GM23248 (cell line): ENCODE measurements at places on chromosomes 4 and X. TPM values are rescaled to one million over a fixed set of nuclear protein-coding genes. Genes with fewer than 3 reads are reported as not detected.
A peak's percentile ranks its signal among the peaks of the same experiment; 100 is the strongest.

SMR3B gene
- total RNA-seq: not detected in 2 replicates

UCP1 gene
- not detected in 2 replicates for total RNA-seq

DNASE1L1 gene
- total RNA-seq: 60.7 TPM in 2 replicates

FAM114A1 gene
- total RNA-seq: 300 and 318 TPM in 2 replicates

CXorf66 gene
- total RNA-seq: not detected in 2 replicates

TXK gene
- total RNA-seq: not detected in 2 replicates

RTL9 gene
- total RNA-seq: 0.13 and 0.97 TPM in 2 replicates

PHEX gene
- 0.63 and 0.65 TPM in 2 replicates for total RNA-seq

AVPR2 gene
- not detected in 2 replicates for total RNA-seq

XAGE1B gene
- not detected in 2 replicates for total RNA-seq

PLAC8 gene
- total RNA-seq: not detected in 2 replicates

TSPAN7 gene
- total RNA-seq: not detected in 2 replicates

RENBP gene
- total RNA-seq: 0.11 TPM in 1 of 2 replicates, not detected in the other

GRCh38 chr4:94455081-94455480 is 3.3 kb downstream of the PDLIM5 start:
- peak; percentile 93 for DNase-seq

- no peak for DNase-seq
These were observed 372.3 kb upstream of the F9 start for GRCh38 chrX:139158256-139158655.

DNA sequence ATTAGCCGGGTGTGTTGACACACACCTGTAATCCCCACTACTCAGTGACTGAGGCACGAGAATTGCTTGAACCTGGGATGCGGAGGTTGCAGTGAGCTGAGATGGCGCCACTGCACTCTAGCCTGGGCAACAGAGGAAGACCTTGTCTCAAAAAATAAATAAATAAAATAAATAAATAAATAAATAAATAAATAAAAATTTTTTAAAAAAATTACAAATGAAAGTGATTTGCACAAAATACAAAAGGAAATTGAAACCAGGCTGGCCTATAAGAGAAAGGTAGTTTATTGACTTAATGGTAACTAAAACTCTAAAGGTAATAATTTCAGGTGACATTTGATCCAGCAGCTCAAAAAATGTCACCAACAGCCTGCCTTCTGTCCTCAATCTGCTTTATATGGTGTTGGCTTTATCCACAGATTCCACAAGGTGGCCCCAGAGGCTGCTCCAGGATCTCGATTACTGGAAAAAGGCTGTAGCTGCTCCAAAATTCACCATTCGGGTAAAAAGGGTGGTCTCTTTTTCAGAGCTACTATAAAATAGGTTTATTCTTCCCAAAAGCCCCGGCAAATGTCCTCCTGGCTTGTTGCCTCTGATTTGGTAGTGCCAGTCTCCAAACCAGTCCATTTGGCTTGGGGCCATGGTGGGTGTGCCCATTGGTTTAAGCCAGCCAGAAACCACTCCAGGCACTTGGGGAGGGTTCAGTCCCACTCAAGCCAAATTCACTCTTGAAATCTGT is 61.4 kb upstream of the TRIM2 start:
- DNase-seq: peak; percentile 88

- peak; percentile 65 for DNase-seq
These were observed 1.3 kb downstream of the CAMK2D start for GRCh38 chr4:113760094-113760794.

DNA sequence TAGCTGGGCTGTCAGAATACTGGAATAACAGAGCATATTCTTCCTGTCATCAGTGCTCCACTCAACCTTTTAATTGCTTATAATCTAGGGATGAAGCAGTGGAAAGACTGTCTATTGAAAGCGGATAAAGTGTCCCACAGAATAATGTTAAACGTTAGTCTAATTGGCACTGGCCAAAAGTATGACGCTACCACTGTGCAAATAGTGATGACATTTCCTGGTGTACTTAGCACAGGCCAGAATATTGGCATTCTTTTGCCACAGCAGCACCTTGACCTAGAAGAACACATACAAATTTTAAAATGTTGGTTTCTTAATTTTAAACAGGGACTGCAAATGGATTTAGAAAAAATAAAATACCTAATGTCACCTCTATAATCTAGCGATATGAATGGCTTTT is 635.2 kb upstream of the SPANXN1 start:
- no peak for DNase-seq

GRCh38 chrX:47500554-47500953 is 17.5 kb upstream of the ZNF41 start:
- no peak for DNase-seq

- peak; percentile 72 for DNase-seq
These were observed 5.6 kb downstream of the PNCK start for GRCh38 chrX:153667956-153668396.

DNA sequence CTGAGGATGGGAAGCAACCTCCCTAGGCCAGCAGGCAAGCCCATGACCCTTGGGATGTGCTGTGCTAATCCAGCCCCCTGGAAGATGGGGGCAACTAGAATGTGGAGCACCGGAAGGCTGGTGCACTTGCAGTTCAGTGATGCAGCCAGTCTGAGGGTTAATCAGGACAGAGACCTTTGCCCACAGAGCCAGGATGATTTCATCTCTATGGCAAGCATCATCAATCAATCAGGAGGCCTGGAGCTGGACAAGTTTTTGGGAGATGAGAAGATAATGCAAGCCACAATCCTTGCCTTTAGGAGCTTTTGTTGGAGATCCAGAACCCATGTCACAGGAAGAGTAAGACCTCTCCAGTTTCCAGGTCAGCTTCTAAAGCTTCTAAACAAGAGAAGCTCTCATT is 15.4 kb upstream of the MSN start:
- no peak for DNase-seq

- no peak for DNase-seq
These were observed 393.4 kb downstream of the PABPC4L start for GRCh38 chr4:133808151-133808550.

- peak; percentile 40 for DNase-seq
These were observed 9.7 kb downstream of the SMIM10 start for GRCh38 chrX:135000516-135000915.

GRCh38 chrX:51484616-51485015 is 11.8 kb downstream of the NUDT11 start:
- no peak for DNase-seq

- DNase-seq: no peak
These were observed 959.9 kb downstream of the FSTL5 start for GRCh38 chr4:161203865-161204264.

GRCh38 chrX:104854790-104855340 is 288.9 kb downstream of the IL1RAPL2 start:
- DNase-seq: no peak

DNA sequence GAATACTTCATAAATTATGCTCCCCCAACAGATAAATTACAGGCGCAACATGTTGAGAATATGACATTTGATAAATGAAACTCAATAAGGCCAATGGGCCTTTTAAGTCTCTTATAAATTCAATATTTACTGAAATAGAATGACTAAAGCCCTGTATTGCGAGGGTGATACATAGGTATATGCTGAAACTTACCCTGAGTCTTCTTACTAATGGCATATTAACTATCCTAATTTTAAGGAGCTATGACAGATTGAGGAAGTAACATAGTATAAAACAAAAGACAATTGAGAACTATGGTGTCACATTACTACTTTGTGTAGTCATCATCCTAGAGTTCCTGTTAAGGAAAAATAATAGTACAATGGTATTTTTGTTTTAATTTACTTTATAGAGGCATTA is 440.7 kb downstream of the IL15 start:
- DNase-seq: no peak

DNA sequence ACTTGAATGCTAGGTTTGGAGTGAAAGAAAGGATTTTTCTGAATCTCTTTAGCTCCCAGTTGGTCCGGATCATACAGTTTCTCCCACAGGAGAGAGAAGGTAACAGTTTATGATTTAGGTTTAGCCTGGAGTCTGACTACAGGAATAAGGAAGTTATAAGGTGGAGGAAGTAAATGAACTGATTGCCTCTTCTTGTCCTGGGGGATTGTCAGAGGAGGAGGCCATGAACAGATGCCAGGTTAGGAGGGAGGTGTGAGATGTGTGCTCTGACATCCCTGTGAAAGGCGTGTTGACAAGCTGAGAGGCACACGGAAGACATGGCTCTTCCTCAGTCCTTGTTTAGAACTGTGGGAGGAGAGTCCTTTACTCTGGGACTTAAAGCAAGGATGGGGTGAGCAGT is 64.4 kb downstream of the CHRNA9 start:
- DNase-seq: no peak

GRCh38 chrX:123454712-123455431 is 270.8 kb downstream of the GRIA3 start:
- peak; percentile 8 for DNase-seq

DNA sequence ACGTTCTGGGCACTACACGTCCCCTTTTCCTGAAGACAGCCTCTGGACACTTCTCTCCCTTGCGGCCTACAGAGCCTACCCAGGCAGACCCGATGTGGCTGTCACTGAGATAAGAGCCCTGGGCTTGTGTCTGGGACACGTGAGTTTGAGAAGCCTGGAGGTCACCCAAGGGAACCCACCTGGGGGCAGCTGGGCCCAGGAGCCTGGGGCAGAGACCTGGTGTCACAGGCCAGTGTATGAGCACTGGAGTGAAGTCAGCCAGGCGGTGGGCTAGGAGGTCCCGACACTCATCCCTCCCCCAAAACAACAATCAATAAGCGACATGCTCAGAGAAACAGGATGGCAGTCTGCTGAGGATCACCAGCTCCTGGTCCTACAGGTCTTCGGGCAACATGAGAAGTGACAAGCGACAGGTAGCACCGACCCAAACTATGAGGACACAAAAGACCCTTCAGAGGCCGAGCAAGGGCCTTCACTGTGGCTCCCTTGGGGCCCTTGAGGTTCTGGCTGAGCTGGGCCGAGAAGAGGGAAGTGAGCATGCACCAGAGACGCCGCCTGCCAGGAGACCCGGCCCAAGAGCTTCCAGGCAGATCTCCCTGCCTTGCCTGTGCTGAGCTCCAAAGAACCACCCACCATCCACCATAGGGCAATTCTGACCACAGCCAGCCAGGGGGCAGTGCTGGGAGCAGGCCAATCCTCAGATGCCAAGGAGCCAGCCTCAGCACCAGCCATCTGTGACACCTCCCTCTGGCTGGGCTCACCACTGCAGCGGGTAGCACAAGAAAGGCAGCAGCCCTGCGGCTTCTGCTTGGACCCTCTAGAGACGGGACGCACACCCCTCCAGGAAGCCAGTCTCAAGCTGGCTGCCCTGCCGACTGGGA is 11.0 kb upstream of the DUSP9 start:
- peak; percentile 31 for DNase-seq

DNA sequence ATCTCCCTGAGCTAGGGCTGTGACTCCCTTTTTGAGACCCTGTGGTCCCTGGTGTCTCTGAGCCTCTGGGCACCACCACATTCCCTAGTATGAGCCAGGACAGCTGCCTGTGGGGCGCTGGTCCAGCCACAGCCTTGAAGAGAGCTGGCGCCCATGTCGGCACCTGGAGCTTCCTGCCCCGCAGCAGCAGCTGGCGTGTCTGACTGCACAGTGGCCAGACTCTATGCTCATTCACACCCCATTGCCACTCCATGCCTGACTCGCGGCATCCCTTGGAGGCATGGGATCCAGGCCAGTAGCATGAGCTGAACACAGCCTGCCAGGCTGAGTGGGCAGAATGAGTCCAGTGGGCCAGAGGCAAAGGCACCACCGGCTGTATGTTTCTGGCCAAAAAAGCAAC is 8.3 kb upstream of the SPP1 start:
- DNase-seq: no peak

DNA sequence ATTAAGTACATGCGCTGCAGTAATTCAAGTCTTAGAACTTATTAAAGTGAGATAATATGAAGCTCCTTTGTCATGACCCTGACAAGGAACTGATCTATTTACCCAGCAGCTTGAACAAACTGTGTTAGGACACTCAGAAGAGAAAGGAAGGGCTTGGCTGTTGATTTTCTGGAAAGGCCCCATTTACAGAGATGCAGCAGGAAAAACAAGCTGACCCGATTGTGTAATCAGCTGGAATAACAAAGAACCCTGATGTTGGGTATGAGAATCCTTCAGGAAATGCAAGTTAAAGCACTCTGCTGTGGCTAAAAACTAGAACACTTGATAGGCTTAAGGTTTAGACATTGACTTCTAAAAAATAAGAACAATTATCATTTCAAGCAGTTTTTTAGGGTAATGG is 64.8 kb downstream of the TBC1D9 start:
- peak; percentile 45 for DNase-seq

DNA sequence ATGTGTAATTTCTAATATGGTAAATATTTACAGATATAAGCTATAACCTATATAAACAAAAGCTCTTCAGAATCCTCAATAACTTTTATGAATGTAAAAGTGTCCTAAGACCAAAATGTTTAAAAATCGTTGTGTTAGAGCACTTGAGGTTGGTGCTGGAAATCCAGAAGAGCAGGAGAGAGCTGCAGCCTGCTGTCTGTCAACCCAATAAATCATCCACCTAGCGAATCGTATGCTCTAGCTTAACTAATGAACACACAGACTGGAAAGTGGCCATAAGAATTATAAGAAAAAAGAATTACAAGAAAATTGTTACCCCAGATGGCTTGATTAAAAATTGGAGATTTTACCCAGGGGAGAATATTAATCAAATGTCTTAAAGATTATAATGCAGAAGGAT is 17.0 kb downstream of the CFAP97 start:
- DNase-seq: no peak

DNA sequence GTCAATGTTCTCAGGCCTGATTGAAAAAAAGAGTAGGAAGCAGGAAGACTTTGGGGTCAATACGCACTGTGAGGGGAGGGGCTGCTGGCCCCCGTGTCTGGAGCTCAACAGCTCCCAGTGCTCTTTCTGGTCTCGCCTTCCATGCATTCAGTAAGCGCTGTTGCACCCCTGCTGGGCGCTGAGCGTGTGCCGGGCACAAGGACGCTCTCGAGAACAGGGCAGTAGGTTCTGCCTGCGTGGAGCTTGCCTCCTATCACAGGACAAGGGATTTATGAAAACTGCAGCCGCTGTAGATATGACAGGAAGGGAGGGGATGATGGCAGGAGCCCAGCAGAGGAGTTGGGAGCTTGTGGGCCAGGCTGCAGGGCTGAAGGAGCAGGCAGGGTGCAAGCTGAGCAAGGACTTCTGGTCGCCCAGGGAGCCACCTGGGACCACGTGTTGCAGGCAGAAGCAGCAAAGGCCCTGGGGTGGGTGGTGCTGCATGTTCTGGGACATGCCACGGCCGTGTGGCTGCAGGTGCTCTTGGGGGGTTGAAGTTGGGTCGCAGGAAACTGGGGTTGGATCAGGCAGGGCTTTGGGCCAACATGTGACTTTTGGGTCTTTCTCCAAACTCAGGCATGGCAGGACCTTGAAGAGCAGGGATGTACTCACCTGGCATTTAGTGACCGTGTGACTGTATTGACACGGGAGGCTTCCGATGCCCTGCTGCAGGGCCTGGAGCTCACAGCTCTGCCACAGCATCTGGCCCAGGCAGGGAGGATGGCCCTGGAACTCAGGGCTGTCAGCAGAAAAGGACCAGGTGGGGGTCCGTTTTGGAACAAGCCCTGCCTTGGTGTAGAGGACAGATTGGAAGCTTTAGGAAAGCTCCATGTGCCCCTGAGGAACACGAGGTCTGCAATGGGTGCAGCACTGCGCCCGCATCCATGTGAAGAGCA is 97.9 kb downstream of the CPZ start:
- no peak for DNase-seq

- peak; percentile 73 for DNase-seq
These were observed at the start of gene REPS2 for GRCh38 chrX:16946361-16946964. TSS of gene REPS2 (plus strand) at chrX:16946658. CDS start at chrX:16946862, 204 bp downstream.

GRCh38 chr4:121462660-121463261 is 81.9 kb upstream of the QRFPR start:
- DNase-seq: peak; percentile 88

- no peak for DNase-seq
These were observed 46.4 kb downstream of the RWDD4 start for GRCh38 chr4:183612329-183613250.

GRCh38 chrX:83416273-83416672 is 91.8 kb upstream of the POU3F4 start:
- peak; percentile 6 for DNase-seq

- DNase-seq: no peak
These were observed 106.1 kb upstream of the HS3ST1 start for GRCh38 chr4:11534623-11535302.
